NCI-H1930 (cell line): ENCODE measurements at places on chromosomes 4 and X.

- no peak for DNase-seq
Measured at GRCh38 chr4:183435803-183436202, 8.6 kb upstream of the CDKN2AIP start.

GRCh38 chr4:68803013-68803412 is 12.8 kb upstream of the UGT2B10 start:
- DNase-seq = no peak

DNA sequence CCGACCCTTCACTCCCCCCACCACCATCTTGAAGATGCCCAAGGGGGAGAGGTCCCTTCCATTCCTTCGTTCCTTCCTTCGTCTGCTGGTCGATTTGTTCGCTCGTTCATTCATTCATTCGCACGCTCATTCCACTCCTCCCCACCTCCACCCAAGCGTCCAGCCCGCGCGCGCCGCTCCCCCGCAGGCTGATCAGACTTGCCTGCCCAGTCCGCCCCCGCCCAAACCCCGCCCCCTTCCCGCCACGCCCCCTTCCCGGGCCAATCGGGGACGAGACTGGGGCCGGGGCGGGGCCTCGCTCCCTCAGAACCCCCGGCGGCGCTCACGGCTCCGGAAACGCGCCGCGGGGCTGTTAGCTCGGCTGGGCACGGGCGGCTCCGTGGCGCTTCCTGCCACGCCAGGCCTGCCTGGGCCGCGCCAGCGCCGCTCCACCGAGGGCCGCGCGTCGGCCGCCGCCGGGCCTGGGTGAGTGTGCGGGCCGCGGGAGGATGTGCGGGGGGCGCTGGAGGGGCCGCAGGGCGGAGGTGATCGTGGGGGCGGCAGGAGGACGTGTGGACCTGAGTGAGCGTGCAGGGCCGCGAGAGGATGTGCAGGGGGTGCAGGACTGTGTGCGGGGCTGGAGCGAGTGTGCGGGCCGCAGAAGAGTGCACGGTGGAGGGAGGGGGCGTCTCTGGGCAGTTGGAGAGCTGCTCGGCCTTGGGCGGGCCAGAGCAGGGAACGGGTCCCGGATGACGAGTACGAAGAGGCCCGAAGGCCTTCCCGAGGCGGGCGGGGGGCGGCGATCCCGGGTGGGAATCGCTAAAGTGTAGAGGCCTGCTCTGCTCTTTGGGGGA is at the start of gene ZNF275:
Gene ZNF275, plus strand, starts transcription at position 333 of the 833 bp plus-strand sequence. CDS start 2,527 bp downstream, outside the sequence.
- peak; percentile 64 for DNase-seq

GRCh38 chr4:119707336-119707735 is 78.7 kb upstream of the PDE5A start:
- DNase-seq = no peak

DNA sequence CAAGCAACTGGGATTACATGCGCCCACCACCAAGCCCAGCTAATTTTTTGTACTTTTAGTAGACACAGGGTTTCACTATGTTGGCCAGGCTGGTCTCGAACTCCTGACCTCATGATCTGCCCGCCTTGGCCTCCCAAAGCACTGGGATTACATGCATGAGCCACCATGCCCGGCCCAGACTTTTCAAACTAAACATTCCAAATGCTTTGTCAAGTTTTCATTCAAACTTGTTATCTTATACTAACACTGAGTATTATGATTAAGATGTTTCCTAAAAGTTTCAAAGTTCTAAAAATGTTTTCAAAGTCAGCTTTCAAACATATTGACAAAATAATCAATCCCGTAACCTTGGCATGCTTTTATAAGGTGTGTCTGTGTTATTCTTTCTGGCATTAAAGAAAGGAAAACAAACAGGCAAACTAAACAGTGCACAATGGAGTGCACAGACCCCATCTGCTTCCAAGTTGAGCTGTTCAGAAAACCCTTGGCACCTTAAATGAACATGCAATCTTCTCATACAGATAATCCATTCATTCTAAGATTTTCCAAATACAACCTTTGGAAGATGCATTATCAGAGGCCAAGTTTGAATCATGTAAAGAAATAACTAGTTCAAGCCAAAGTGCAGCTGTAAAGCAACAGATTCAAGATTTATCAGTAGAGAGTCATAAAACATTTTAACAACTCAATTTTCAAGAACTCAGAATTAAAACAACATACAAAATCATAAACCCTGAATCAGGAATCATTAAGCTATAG is 49.1 kb downstream of the ABCG2 start:
- no peak for DNase-seq

- DNase-seq = no peak
Measured at GRCh38 chr4:143407474-143407873, 70.8 kb downstream of the GAB1 start.

- no peak for DNase-seq
Measured at GRCh38 chrX:22012051-22012450, 20.1 kb upstream of the PHEX start.
